ENCODE measurements at places on chromosomes 12 and 14. TPM values are rescaled to one million over a fixed set of nuclear protein-coding genes. Genes with fewer than 3 reads are reported as not detected.

DNA sequence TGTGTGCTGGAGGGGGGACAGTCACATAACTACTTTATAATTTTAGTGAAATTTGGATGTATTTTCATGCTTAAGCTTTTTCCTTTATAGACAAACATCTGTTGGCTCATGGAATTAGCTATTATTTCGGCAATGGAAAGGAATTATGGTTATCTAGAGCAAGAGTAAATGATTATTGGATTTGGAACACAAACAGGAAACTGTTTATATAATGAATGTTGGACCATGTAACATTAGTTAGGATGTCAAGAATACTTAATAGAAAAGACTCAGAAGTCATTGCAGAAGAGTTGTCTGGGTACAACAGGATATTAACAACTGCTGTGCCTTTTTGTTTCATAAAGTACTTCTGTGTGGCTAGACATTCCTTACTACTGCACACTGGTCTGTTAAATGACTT is 108.7 kb downstream of the OTOGL start:
- no peak overlapping the region for H3K4me3 ChIP-seq
- H3K36me3 ChIP-seq: no peaks in the 10 kb centered on the region
- H3K4me1 ChIP-seq: no peaks in the 10 kb centered on the region
- no peak for DNase-seq
- H3K27me3 ChIP-seq: no peaks in the 10 kb centered on the region

GRCh38 chr12:51951199-51951842 is at the start of gene ACVR1B:
ACVR1B (plus strand) TSS chr12:51951699; CDS start chr12:51951744, 45 bp downstream.
- no peaks in the 10 kb centered on the region for H3K36me3 ChIP-seq
- peaks cover 28% of the 10 kb centered on the region for H3K27me3 ChIP-seq
- H3K27ac ChIP-seq: peak within 1 kb of the TSS; percentile 60
- DNase-seq: peak; percentile 90
- peaks cover 18% of the 10 kb centered on the region for H3K4me1 ChIP-seq

DNA sequence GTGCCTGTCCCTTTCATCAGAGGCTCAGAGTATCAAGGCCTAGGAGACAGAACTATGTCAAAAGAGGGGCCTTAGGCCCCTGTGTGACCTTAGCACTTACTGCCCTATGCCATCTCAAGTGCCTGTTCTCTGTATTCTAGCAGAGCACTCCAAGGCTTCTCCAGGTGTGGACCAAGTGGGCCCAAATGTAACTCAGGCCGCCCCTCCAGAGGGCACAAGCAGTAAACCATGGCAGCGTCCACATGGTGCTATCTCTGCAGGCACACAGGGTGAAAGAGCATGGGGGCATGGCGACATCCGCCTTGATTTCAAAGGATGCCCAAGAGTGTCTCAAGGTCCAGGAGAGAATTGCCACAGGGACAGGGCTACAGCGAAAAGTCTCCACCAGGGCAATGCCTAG is 628.7 kb downstream of the RPS29 start:
- no peaks in the 10 kb centered on the region for H3K4me1 ChIP-seq
- H3K4me3 ChIP-seq: no peak overlapping the region
- H3K36me3 ChIP-seq: no peaks in the 10 kb centered on the region
- no peak for DNase-seq
- no peaks in the 10 kb centered on the region for H3K27me3 ChIP-seq

- H3K4me1 ChIP-seq: peaks cover 14% of the 10 kb centered on the region
- H3K4me3 ChIP-seq: no peak overlapping the region
- H3K27ac ChIP-seq: no peak overlapping the region
- H3K36me3 ChIP-seq: peaks cover 9% of the 10 kb centered on the region
- DNase-seq: no peak
- no peaks in the 10 kb centered on the region for H3K27me3 ChIP-seq
Observed at GRCh38 chr12:94792693-94793092, 142.3 kb upstream of the TMCC3 start.

DNA sequence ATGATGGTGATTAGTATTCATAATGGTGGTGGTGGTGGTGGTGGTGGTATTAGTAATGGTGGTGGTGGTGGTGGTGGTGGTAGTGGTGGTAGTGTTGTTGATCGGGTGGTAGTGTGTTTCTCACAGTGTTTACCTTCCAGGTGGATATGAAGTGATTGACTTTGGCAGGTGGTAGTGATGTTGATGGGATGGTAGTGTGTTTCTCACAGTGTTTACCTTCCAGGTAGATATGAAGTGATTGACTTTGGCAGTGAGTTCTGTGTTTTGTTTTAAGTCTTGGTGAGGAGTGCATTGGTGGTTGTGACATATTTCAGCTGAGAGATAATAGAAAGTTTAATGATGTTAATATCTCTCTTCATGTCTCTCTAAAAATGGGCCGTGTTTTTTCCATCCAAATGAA is 189.4 kb downstream of the TMTC2 start:
- H3K4me3 ChIP-seq: no peak overlapping the region
- no peak overlapping the region for H3K27ac ChIP-seq
- no peak for DNase-seq
- no peaks in the 10 kb centered on the region for H3K36me3 ChIP-seq

- no peaks in the 10 kb centered on the region for H3K36me3 ChIP-seq
- no peak overlapping the region for H3K4me3 ChIP-seq
- no peaks in the 10 kb centered on the region for H3K4me1 ChIP-seq
- no peaks in the 10 kb centered on the region for H3K27me3 ChIP-seq
- no peak overlapping the region for H3K27ac ChIP-seq
Observed at GRCh38 chr12:63905544-63905943, 61.0 kb downstream of the SRGAP1 start.

DNA sequence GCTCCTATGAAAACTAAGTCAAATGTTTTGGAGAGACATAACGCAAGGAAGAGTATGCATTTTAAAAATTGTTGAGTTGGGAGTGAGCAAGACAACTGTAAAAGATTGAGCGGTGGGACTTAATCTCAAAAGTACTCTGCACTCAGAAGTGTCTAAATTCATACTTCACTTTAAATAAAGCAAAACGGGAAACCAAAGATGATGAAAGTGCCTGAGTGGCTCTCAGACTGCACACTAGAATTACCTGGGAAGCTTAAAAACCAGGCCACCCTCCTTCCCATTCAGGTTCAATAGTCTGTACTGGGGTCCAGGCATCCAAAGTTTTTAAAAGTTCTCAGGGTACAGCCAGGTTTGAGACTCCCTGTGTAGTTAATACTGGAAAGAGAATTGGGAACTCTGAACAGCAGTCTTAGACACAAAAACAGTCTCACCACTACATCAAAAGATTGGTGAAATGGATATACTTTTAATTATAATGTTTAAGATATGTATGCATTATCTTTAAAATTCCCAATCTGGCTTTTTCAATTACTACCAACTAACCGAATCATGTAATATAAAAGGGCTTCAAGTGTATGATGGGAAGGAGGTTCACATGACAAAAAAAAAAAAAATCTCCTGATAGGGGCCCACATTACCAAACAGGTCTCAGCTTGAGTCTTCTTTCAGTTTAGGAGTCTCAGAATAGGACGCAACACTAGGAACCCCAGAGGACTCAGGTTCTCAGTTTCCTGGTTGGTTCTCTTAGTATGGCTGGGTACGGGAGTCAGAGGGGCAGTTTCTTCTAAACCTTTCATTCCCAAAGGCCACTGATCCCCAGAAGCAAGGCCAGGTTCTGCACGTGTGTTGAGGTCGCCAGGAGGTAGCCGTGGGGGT is 1.0 kb downstream of the HOMEZ start:
- H3K27ac ChIP-seq: peak overlapping the region; percentile 83
- H3K4me3 ChIP-seq: peak overlapping the region; percentile 83
- H3K27me3 ChIP-seq: no peaks in the 10 kb centered on the region
- no peaks in the 10 kb centered on the region for H3K36me3 ChIP-seq

GRCh38 chr12:25276199-25276937 is 25.6 kb upstream of the KRAS start:
- no peaks in the 10 kb centered on the region for H3K36me3 ChIP-seq
- no peak overlapping the region for H3K4me3 ChIP-seq
- no peaks in the 10 kb centered on the region for H3K27me3 ChIP-seq
- DNase-seq: no peak
- H3K27ac ChIP-seq: no peak overlapping the region

DNA sequence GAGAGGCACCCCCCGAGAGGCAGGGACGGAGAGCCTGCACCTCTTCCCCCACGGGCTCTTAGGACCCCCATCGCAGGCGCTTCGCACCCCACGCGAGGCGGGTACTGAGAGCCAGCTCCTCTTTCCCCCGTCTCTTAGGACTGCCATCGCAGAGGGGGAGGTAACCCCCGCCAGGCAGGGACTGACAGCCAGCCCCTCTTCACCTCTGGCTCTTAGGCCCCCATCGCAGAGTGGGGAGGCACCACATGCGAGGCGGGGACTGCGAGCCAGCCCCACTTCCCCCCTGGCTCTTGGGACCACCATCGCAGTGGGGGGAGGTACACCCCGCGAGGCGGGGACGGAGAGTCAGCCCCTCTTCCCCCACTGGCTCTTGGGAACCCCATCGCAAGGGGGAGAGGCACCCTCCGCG is 46.1 kb downstream of the DDX11 start:
- H3K36me3 ChIP-seq: no peaks in the 10 kb centered on the region
- no peak overlapping the region for H3K27ac ChIP-seq
- H3K27me3 ChIP-seq: no peaks in the 10 kb centered on the region
- no peak overlapping the region for H3K4me3 ChIP-seq

DNA sequence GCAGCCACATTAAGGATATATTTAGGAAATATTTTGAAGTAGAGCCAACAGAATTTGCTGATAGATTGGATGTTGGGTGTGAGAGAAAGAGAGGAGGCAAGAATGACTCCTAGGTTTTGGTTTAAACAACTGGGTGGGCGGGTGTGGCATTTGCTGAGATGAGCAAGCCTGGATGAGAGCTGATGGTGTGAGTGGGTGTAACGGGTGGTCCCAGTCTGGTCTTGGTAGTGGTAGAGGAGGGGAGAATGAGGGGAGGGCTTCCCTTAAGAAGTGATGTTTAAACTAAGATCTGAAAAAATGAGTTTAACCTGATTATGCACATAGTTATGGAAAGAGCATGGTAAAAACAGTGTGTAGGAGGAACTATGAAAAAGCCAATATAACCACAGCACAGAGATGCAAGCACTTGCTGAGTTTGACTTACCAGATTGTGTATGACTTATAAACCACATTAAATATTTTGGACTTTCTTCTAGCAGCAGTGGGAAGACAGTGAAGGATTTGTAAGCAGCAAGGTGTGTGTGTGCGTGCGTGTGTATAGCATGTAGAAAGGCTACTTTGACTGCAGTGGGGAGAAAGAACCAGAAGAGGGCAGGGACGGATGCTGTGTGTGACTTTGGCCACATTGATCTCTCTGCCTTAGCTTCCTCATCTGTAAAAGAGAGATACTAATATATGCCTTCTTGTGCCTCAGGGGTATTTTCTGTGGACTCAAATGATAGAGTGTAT is 139.7 kb downstream of the PRIMA1 start:
- peaks cover 5% of the 10 kb centered on the region for H3K27me3 ChIP-seq
- no peak overlapping the region for H3K4me3 ChIP-seq
- no peak overlapping the region for H3K27ac ChIP-seq
- H3K4me1 ChIP-seq: no peaks in the 10 kb centered on the region

GRCh38 chr12:72493407-72493806 is 221.2 kb downstream of the TRHDE start:
- no peaks in the 10 kb centered on the region for H3K27me3 ChIP-seq
- DNase-seq: no peak
- H3K27ac ChIP-seq: no peak overlapping the region
- H3K4me3 ChIP-seq: no peak overlapping the region
- H3K36me3 ChIP-seq: no peaks in the 10 kb centered on the region

Gene KRAS
- 40.7 TPM for total RNA-seq

Gene ST8SIA1
- total RNA-seq: not detected

Gene ASB2
- total RNA-seq: 1.5 TPM

Gene MYH7
- total RNA-seq: not detected

Gene EID3
- total RNA-seq: 9.4 TPM

Gene KLRB1
- total RNA-seq: not detected
